ENCODE measurements at places on chromosomes 6 and 20.

GRCh38 chr6:124056407-124057334 lies 253.0 kb downstream of the NKAIN2 start:
- DNase-seq, result no peak

- peak; percentile 46 for DNase-seq
Observed at GRCh38 chr6:79250107-79250514, 15.6 kb upstream of the HMGN3 start.

GRCh38 chr6:18329776-18330175 lies 57.4 kb upstream of the RNF144B start:
- no peak for DNase-seq

- no peak for DNase-seq
Observed at GRCh38 chr6:170110201-170111140, 180.4 kb downstream of the DLL1 start.

GRCh38 chr6:7125290-7125689 lies 17.5 kb downstream of the RREB1 start:
- DNase-seq, result no peak

- DNase-seq, result no peak
Observed at GRCh38 chr20:23046431-23046830, 3.0 kb downstream of the THBD start.

DNA sequence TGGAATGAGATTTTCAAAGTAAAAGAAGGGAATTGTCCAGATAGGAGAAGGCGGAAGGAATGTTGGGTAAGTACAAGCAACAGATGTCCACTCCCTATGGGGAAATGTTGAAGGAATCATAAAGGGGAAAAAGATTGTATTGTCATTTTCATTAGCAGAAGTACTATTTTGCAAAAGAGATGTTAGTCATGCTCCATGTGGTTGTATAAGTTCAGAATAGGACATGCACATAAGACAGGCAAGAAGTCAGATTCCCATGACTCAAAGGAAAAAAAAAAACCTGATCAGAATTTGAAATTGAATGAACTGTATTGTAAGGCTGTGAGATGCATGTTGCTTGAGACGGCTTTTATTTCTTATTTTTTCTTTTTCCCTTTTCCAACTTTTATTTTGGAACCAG lies 36.8 kb downstream of the GRM1 start:
- no peak for DNase-seq

All from CD8-positive, alpha-beta T cell (primary cell).